ENCODE measurements at places on chromosomes 12 and 14. TPM values are rescaled to one million over a fixed set of nuclear protein-coding genes. Genes with fewer than 3 reads are reported as not detected.

TRIAP1 gene
- 32.2 TPM for total RNA-seq

RD3L gene
- total RNA-seq, result not detected

LARP4 gene
- 18.9 TPM for total RNA-seq

MYO1H gene
- total RNA-seq, result not detected

RPL36AL gene
- 356 TPM for total RNA-seq

SMIM41 gene
- total RNA-seq, result 2.0 TPM

TEX52 gene
- not detected for total RNA-seq

ACOT6 gene
- not detected for total RNA-seq

PTCSC3 gene
- not detected for total RNA-seq

OAS2 gene
- 0.69 TPM for total RNA-seq

SPTB gene
- not detected for total RNA-seq

IFNG-AS1 gene
- total RNA-seq, result under 0.01 TPM

FSCB gene
- not detected for total RNA-seq

CACNA1C gene
- total RNA-seq, result 10.1 TPM

LTBR gene
- 40.4 TPM for total RNA-seq

MTRFR gene
- total RNA-seq, result 10.7 TPM

PTPRR gene
- not detected for total RNA-seq

TGM1 gene
- total RNA-seq, result 0.16 TPM

SLCO1B1 gene
- not detected for total RNA-seq

FLVCR2 gene
- 0.60 TPM for total RNA-seq

NOS1 gene
- total RNA-seq, result not detected

IAPP gene
- total RNA-seq, result not detected

DNAH10 gene
- 0.32 TPM for total RNA-seq

RERG gene
- not detected for total RNA-seq

CCDC177 gene
- total RNA-seq, result 0.09 TPM

C12orf50 gene
- total RNA-seq, result not detected

LRFN5 gene
- 13.2 TPM for total RNA-seq

WIF1 gene
- total RNA-seq, result 0.26 TPM

ASCL1 gene
- total RNA-seq, result not detected

ZNF605 gene
- total RNA-seq, result 9.4 TPM

B3GNT4 gene
- 0.16 TPM for total RNA-seq

GCN1 gene
- total RNA-seq, result 66.7 TPM

TAS2R7 gene
- not detected for total RNA-seq

DPF3 gene
- total RNA-seq, result 8.1 TPM

PIP4P1 gene
- 22.1 TPM for total RNA-seq

PMCH gene
- total RNA-seq, result 0.16 TPM

LRRC9 gene
- total RNA-seq, result not detected

SMCO2 gene
- not detected for total RNA-seq

ALG10B gene
- total RNA-seq, result 0.60 TPM

TSPAN9 gene
- total RNA-seq, result 60.1 TPM

HOXC5 gene
- total RNA-seq, result 0.16 TPM

TMEM116 gene
- total RNA-seq, result 6.6 TPM

CLEC7A gene
- not detected for total RNA-seq

RASAL1 gene
- total RNA-seq, result not detected

ALDH1L2 gene
- total RNA-seq, result 21.1 TPM

LRP6 gene
- 44.0 TPM for total RNA-seq

OR4M1 gene
- total RNA-seq, result not detected

SNRNP35 gene
- total RNA-seq, result 10.9 TPM

MAX gene
- total RNA-seq, result 38.3 TPM

FGD4 gene
- total RNA-seq, result 5.2 TPM

RTL1 gene
- under 0.01 TPM for total RNA-seq

HELB gene
- 1.5 TPM for total RNA-seq

KRT75 gene
- total RNA-seq, result not detected

All from bronchial smooth muscle cell (primary cell).